ENCODE measurements at places on chromosomes 12 and 14. TPM values are rescaled to one million over a fixed set of nuclear protein-coding genes. Genes with fewer than 3 reads are reported as not detected.

CLEC4E gene
- total RNA-seq = not detected

MRPL51 gene
- 94.7 TPM for total RNA-seq

ACOT6 gene
- not detected for total RNA-seq

ESRRB gene
- not detected for total RNA-seq

SOX5 gene
- 0.07 TPM for total RNA-seq

KRT75 gene
- 0.78 TPM for total RNA-seq

INHBE gene
- total RNA-seq = 1.5 TPM

MYF6 gene
- not detected for total RNA-seq

WNT1 gene
- total RNA-seq = not detected

MFAP5 gene
- total RNA-seq = 19.5 TPM

RPL10L gene
- total RNA-seq = not detected

CACNA2D4 gene
- 0.07 TPM for total RNA-seq

TMTC2 gene
- 22.6 TPM for total RNA-seq

FAM90A1 gene
- total RNA-seq = not detected

DENND5B gene
- total RNA-seq = 5.5 TPM
